ENCODE measurements at places on chromosomes 13 and 19.
A peak's percentile ranks its signal among the peaks of the same experiment; 100 is the strongest.

DNA sequence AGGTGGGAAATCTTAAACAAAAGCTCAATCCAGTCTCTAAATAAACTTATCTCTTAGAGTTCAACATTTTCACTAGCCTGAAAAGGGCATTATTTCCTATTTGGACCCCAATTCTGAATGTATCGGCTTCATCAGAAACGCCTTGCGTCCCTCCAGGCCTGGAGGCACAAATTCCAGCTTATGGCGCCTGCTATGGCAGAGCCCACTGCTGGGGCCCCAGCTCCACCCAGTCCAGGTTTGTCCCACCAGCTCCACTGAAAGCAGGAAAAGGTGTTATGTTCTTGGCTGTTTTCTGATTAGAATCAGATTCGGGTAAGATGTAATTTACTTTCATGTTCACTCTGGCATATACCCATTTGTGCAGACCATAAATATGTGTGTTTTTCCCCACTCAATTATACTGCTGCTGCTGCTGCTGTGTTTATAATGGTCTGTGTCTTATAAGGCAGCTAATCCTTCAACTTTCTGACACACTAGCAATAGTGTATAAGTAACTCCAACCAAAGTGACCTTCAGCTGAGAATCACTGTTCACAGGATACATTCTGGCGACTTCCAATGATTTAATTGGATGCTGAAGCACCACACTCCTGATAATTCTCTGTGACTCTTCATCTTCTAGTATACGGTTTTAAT is 6.4 kb downstream of the IRS2 start:
- no peak for DNase-seq

- peak; percentile 6 for DNase-seq
Measured at GRCh38 chr19:2561895-2562294, 86.0 kb downstream of the GADD45B start.

- DNase-seq: no peak
Measured at GRCh38 chr13:43111559-43112400, 88.4 kb downstream of the DNAJC15 start.

GRCh38 chr19:38417544-38418506 is 8.2 kb downstream of the RASGRP4 start:
- no peak for DNase-seq

All from stimulated activated CD4-positive, alpha-beta T cell treated with anti-CD3 and anti-CD28 coated beads, TNF-alpha, amount 100 ng/mL, for 24 hours (primary cell).